ENCODE measurements at places on chromosomes 11 and 22.

DNA sequence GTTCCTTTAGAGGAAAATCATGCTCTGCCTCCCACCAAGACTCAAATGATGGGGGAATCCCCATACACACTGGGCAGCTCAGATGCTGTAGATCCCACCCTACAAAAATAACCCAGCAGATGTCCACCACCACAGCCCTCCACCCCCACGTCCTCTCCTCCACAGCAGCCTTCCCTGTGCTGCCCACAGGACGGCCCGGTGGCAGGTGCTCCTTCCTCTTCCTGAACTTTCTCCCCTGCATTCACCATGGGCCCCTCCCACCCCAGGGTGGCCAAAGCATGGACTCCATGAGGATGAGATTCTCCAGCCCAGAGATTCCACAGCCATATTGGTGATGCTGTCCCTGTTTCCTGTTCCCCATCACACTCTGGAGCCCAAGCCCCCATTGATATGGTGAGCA lies 368.3 kb downstream of the CADM1 start:
- DNase-seq = no peak

DNA sequence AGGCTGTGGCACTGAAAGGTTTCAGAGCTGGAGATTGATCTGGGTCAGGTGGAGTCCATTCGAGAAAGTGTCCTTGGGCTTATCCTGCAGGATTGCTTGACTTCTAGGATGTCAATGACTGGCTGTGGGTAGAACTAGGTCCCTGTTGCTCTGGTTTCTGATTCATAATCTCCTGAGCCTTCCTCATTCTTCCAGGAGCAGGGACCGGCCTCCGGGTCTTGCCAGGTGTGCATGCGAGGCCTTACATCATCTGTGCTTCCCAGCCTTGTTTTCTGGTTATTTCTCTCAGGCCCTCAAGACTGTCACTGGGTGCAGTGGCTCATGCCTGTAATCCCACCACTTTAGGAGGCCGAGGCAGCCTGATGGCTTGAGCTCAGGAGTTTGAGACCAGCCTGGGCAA lies 33.3 kb upstream of the SORL1-AS1 start:
- DNase-seq = no peak

- DNase-seq = no peak
Observed at GRCh38 chr11:13114566-13115379, 105.7 kb downstream of the RASSF10 start.

DNA sequence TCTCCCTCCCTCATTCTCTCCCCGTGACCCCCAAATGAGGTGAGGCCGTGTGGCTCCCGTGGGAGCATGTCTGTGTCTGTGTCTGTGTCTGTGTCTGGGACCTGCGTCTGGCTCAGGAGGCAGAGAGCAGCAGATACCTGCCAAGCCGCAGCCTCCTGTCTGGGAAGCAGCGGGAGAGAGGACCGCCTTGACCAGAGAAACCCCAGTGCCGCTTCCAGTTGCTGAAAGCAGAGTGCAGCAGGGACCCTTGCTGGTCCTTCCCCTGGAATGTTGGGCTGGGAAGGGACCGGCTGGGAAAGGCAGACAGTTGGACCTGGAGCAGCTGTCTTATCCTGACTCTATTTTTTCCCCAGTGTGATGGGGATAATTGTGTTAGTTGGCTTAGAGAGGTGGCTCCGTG lies 525 bp downstream of the CSDC2 start:
- DNase-seq = no peak

- no peak for DNase-seq
Observed at GRCh38 chr11:62599901-62600300, 1.8 kb downstream of the MTA2 start.

GRCh38 chr11:128848815-128849455 lies 18.2 kb downstream of the KCNJ1 start:
- DNase-seq = no peak

DNA sequence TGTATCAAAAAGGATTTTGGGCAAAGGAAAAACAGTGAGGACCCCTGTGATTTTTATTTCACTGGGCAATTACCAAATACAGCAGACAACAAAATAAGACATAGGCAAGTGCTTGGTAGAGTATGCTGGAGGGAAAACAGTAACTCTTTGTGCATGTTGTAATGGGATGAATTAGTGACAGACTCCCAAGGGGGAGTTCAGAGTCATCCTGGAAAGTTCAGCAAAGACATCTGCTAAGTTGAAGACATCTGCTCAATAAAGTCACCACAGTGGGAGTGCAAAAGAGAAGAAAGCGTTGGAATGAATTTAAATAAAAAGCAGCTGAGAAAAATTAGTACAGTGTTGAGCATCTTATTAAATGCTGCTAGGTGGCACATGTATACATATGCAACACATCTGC lies 378.8 kb upstream of the ISX start:
- no peak for DNase-seq

DNA sequence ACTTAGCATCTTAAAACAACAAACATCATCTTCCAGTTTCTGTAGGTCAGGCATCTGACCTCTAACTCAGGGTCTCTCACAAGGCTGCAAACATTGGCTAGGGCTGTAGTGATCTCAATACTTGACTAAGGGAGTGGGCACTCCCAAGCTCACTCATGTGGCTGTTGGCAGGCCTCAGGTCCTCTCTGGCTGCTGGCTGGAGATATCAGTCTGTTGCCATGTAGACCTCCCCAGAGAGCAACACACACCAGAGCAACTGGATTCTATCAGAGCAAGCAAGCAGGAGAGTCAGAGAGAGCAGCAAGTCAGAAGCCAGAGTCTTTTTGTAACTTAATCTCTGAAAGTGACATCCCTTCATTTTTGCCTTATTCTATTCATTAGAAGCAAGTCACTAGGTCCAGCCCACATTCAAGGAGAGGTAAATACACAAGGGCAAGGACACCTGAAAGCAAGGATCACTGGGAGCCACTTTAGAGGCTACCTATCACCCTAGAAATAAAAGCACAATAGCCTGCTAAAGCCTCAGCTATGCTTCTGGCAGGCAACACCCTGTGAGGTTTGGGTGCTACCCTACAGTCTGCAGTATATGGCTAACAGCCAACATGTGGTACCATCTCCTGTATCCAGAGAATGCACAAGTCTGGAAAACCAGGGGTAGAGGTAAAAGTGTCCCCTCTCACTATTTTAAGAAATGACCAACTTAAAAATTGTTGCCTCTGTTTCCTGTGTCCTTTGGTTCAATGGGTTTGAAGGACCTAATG lies 33.5 kb upstream of the CD44 start:
- no peak for DNase-seq

- DNase-seq = no peak
Observed at GRCh38 chr11:125155100-125155444, 9.5 kb upstream of the PKNOX2 start.

GRCh38 chr11:121575250-121575962 lies 122.6 kb upstream of the SORL1-AS1 start:
- no peak for DNase-seq

DNA sequence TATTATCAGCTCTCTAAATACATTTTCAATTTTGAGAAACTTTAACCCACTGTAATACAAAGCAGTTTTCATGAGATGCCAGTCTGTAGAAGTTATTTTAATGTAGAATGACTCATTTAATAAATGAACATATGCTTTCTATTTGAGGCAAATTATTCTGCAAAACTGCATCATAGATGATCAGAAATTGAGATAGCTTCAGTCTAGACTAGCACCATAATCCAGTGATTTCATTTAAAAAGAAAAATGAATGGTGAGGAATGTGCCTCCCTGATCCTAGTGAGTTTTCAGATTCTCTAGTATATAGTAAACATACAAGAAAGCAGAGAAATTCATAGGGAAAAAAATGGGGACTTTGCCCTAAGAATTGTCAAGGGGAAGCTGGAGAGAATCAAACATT lies 66.1 kb downstream of the OR5AK2 start:
- DNase-seq = no peak

DNA sequence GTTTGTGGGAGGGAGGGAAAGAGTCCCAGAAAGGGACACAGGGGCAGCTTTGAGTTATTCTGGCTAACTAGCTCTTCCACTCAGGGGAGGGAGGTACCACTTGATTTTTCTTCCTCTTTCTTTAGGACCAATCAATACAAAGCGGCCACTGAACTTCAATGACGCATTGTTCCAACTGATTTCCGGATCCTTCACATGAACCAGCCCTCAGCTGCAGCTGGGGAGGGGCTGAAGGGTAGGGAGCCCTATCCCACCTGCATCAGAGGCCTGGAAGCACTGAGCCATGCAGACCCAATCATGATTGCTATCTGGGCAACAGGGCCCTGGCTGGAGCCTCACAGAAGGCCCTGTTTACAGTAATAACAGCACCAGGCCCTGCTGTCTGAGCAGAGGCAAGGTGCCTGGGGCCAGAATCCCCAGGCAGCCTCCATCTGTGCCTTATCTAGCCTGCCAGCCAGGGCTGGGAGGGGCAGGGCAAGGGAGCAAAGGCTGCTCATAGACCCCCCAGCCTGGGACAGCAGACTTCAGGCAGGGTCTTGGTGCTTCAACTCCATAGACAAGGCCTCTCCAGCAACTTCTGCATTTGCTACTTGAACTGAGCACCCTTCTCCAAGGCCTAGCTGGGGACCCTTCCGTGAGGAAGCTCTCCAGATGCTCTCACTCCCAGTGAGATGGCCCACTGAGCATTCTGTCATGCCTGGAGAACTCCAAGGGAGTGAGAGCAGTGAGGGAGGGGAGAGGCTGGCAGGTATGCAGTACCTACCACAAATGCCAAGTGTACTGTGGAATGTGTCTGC lies 22.5 kb downstream of the CLPB start:
- no peak for DNase-seq
